GM23338 (cell line): ENCODE measurements at places on chromosomes 2 and 18.
A peak's percentile ranks its signal among the peaks of the same experiment; 100 is the strongest.

DNA sequence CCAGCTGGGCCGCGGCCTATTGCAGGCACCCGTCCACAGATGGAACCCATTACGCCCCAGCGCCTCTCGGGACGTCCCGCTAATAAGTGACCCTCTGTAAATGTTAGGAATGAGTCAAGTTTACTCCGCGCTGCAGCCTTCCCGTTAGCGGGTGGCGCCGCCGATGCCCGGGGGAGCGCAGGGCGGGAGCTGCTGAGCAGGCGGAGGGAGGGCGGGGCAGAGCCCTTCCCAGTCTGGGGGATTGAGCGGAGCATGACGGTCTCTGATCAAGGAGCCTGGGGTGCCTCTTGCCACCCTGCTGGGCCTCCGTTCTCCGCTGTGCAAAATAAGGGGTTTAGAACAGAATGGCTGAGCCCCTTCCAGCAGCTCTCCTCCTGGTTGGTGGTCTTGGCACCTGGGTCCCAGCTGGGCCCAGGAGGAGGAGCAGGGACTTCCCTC is 10.5 kb downstream of the CROCC2 start:
- peak; percentile 74 for DNase-seq

- DNase-seq = no peak
Observed at GRCh38 chr2:203797712-203798111, 69.9 kb upstream of the CTLA4 start.

GRCh38 chr2:27522400-27522945 is 25.8 kb downstream of the GCKR start:
- no peak for DNase-seq

DNA sequence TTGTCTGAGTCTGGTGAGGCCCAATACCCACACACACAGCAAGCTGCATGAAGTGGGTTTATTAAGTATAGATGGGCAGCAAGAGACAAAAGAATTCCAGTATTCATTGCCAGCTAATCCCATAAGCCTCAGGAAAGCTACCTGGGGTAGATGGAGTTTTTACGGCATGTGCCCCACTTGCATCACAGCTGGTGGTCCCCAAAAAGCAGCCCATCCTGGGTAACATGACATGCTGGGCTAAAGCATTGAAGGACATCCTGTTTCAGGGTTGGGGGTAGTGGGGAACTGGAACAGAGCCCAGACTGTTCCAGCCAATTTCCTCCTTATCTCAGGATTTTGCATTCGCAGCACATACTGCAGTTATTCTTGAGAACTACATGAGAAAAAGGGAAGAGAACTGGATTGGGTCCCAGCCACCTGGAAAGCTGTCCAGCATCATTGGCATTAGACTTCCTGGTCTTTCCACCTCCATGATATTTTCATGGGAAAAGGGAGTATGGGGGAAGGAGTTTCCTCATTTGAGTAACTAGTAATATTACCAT is 240.1 kb upstream of the MMADHC start:
- DNase-seq = no peak

DNA sequence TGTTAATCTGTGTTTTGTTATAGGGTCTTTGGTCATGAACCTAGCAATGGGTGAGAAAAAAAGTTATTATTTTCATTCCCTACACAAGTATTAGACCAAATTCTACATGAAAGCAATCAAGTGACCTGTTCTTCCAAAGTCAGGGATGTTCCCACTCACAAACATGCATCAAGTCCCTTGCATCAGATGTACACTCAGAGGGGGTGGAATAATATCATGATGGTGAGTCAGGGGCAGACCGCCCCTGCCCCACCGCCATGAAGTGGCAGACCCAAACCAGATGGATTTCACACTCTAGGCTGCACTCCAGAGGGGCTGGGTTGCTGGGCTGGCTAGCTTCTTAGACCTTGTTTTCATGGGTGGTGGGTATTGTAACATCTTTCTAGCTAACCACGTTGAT is 91.4 kb downstream of the ACAA2 start:
- no peak for DNase-seq

DNA sequence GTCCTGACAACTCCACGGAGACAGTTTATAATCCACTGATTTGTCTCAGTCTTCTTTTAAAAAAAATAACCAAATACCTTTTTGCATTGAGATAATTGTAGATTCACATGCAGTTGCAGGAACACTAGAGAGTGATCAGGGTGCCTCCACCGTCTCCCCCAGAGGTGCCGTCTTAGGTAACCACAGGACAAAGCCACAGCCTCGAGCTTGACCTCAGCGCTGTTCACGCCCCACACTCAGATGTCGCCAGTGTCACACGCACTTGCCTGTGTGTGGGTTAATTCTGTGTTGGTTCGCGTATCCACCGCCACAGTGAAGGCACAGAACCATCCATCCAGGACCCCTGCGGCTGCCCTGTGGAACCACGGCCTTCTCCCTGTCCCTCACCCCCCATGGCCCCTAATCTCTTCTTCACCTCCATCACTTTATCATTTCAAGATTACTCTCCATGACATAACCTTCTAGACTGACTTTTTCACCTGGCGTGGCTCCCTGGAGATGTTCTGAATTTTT is 295.0 kb upstream of the HDAC4 start:
- no peak for DNase-seq

GRCh38 chr18:11947214-11948191 is 33.8 kb upstream of the IMPA2 start:
- DNase-seq = peak; percentile 94

- DNase-seq = peak; percentile 84
Observed at GRCh38 chr2:95025406-95026319, at the start of gene MAL. Gene MAL, plus strand, starts transcription at chr2:95025708. Its CDS starts 85 bp downstream, at chr2:95025793.

DNA sequence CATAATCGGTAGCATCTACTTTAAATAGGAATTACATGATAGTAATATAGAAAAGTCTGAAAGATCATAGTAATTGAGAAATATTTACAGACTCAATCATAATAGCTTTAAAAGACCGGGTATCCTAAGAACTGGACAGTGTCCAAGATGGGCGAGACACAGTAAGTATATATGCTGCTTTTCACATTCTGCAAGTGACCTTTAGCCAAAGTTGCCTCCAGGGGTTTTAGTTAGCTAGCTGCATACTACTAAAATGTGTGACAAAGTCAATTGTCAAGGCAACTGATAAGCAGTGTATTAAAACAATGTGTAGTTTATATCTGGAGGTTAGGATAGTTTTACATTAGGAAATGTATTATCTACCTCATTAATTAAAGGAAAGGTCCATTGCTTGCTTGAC is 24.6 kb downstream of the CD302 start:
- DNase-seq = no peak

DNA sequence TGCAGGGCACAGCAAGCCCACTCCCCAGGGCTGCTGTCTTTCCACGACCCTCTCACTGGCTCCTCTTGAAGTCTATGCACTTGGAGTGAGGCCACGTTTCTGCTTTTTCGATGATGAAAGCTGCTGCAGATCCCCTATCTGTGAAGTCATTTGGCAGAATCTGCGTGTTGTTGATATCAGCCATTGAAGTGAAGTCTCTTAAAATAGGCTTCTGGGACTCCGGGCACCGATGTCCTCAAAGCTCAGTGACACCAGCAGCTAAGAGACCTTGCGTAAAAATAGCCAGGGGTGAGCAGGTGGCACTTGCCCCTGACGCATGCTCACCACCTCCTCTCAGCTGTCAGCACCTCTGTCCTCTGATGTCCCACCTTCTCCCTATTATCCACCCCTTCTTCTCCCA is 89.4 kb upstream of the FHL2 start:
- DNase-seq = no peak

GRCh38 chr18:29439398-29439797 is 1262.5 kb upstream of the CDH2 start:
- DNase-seq = peak; percentile 3

DNA sequence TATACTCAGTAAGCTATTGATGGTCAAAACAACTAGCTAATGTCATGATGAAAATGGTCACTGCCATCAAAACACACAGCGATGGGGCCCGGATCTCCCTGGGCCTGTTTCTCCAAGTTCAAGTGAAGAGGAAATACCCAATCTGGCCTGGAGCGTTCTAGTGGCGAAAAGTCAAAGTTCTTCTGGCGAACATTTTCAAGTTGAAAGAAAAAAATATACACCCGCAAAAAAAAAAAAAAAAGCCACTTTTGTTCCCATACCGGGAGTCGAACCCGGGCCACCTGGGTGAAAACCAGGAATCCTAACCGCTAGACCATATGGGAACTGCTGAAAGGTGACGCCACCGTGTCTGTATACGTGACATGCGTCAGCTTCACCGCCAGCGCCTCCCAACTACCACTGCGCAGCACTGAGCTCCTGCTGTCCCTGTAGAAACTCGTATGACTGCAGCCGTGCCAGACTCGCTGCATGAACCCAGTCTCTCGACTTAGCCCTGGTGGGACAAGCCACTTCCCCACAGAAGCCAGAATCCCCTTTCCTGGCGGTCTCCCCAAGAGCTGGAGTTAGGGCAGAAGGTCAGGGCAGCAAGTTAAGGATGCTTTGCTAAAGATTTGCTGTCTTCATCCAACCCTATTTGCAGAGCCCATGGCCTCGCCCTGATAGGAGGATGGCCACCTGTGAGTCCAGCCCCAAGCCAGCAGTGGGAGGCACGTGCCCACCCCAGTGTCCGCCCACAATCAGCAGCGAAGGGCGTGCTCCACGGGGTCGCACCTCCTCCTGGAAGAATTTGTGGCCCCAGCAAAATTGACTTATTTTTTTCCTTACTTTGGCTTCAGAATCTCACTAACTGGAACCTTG is 5.6 kb upstream of the IMP4 start:
- peak; percentile 88 for DNase-seq

- no peak for DNase-seq
Observed at GRCh38 chr2:226409134-226409533, 390.5 kb downstream of the IRS1 start.

DNA sequence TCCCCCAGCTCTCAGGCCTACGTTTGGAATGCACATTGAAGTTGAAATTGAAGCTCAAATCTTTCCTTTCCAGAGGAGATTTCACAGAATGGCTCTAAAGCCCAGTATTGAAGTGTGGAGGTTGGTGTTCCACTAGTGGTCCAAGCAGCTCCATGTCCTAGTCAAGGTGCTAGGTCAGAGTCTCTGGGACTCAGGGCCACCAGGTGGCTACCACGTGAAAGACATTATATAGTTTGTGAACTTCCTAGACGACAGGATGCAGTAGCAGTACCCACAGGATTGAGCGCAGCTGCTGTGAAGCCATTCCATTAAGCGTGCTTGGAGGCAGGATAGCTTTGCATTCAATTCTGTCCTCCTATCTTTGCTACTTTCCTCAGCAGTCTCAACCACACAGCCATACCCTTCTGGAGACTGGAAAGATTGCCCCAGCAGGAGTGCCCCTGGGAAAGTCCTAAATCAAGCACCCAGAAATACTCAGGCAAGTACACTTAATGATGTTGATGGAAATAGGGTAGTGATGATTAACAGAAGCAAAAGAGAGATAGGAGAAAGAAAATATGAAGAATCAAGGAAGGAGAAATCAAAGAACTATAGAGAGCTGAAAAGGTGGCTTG is 4.7 kb upstream of the TGFA start:
- no peak for DNase-seq

DNA sequence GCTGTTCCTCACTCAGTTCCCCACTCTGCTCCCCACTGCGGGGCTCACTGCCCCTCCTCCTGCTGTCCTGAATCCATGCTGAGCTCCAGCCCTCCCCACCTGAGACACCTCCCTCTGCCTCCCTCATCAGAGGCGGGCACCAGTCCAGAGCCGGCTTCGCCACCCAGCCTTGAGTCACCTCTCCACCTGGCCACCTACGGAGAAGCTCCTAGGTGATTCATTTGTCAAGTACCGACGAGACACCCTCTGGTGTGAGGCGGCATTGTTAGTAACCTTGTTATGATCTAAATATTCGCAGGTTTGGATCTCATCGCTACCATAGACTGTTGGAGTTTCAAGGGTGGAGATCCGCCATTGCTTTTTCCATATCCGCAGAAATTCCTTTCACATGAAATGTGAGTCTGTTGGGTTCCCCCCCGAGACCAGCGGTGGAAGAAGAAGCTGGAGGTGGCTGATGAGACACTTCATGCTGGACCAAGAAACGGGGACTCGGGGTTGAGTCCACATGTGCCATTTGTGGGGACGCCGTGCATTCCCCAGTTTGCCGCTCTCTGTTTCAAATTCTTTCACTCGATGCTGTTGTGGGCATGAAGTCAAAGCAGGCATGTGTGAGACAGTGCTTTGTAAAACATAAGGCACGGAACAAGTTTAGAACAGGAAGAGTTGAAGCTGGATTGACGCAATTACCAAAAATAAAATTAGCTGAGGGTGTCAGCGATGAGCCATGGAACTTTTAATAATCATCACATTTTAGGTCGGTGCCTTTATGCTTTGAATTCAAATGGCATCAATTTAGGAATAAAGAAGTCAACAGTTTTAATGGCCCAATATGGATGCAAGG is 259.8 kb upstream of the HDAC4 start:
- DNase-seq = no peak

DNA sequence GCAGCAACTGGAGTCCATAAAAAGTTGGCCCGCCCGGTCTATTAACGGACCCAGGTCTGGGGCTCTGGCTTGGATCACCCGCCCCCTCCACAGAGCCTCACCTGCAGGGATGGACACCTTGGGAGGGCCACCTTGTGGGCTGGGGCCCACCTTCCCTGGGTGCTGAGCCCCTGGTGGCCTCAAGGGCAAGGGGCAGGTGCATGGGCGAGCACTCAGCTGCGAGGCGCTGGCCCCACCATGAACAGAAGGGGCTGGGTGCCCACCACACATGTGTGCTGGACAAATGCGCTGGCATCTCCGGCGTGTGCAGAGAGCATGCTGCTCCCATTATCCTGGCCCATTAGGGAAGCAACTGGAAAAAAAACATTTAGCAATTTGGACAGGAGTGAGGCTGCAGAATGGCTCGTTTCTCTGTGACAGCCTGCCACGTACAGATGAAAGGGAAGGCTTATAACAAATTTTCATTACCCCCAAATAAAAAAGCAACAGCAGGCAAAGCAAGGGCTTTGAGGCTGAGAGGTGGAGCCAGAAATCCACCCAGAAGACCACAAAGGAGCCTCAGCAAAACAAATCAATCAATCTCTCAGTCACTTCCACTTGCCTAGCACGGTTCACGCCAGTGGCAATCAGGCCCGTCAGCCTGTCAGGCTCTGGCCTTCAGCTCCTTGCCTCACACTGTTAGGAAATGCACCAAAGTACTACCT is 253.1 kb upstream of the ZNF521 start:
- DNase-seq = no peak

- no peak for DNase-seq
Observed at GRCh38 chr18:67770520-67770919, 254.0 kb upstream of the DSEL start.

DNA sequence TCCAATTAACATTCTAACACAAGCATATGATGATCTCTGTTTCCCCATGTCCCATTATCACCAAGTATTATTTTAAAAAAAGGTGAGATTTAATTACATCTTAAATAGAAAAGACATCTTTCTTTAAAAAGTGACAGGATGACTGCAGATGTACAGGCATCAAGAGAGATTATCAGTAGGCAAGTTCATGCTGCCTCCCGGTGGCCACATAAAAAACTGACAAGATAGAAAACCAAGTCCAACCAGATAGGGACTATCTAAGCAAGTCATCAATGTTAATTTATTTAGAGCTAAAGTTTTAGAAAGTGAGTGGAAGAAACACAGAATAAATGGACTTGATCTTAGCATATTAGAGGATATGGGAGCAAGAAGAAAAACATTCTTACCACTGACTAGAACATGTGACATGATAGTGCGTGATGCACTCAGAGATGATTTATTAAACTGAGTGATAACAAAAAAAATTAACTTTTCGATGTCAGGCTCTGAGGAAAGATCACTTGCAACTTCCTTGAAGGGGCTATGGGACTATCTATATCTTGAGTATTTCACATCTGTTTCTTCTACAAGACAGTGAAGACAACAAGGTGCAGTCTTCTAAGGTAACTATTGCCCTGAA is 5.4 kb upstream of the TDRD15 start:
- DNase-seq = peak; percentile 56
